Stimulated activated CD8-positive, alpha-beta memory T cell treated with anti-CD3 and anti-CD28 coated beads, Interleukin-7, amount 100 ng/mL, for 48 hours (primary cell): ENCODE measurements at places on chromosomes 11 and 22.

DNA sequence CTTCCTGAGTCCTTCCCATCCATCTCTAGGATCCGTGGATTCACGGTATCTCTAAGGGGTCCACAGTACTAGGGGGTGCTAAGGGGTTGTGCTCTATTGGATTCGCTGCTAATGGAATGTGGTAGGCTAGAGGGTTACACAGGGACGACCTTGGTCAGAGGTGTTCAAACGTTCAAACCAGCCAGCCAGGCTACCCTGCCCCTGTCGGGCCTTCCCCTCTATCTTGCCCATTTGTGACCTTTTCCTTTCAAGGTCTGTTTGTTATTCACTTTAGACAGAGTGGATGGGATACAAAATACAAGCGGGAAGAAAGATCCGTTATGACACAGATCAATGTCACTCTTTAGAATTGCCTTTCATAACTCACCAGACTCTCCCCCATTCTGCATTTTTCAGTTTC is 205.8 kb upstream of the TBCEL start:
- no peak for DNase-seq

DNA sequence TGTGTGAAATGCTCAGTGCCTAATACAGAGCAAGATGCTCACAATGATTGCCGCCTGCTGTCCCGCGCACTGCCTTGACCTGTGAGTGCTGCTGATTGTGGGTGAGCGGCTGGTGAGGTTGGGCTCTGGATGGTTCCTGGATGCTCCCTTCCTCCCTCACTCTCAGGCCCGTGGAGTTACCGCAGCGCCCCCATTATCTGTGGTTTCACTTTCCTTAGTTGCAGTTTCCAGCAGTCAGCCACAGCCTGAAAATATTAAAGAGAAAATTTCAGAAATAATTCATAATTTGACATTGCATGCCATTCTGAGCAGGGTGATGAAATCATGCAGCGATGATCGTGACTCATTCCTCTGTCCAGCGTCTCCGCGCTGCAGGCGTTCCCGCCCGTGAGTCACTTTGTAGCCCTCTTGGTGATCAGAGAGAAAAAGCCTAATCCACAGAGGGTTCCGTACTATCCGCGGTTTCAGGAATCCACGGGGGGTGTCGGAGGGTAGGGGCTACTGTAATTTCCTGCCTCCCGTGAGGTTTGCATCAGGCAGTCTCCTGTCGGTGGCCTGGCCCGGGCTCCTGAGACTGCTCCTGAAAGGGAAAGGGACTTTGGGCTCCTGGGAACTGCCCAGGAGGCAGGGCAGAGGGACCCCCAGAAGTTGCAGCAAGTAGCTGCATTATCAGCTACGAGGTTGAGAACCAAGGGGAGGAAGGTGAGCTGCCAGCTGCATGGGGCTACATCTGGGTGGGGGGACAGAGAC is 10.6 kb downstream of the RPL3 start:
- DNase-seq, result no peak

DNA sequence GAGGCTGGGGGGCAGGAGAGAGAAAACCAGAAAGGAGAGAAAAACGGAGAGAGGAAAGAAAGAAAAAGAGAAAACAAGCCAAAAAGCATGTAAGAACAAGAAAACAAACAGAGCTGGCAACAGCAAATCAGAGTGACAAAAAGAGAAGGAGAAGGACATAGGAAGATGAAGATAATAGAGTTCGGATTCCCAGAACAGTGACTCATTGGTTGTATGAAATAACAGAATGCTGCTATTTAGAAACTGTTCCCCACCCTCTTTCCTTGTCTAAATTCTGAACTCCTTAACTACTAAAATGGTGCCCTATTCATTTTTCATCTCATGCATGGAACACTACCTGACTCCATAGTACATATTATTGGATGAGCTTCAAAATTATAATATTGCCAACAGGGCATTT is 317.4 kb downstream of the C11orf87 start:
- DNase-seq, result no peak

DNA sequence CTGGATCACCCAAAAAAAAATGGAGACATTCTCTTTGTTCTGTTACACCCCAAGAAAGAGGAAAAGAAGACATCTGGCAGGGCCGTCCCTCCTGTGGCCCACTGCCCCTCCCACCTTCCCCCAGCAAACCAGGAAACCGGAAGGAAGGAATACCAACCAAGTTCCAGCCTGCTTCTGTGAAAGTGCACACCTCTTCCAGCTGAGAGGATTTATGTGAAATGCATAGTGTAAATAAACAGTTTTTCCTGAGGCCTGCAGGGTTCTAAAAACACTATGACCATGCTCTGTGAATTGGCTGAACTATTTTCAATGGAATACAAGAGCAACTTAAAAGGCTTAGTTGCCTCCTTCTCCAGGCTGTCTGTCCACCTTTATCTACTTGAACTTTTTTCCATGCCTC is 50.0 kb upstream of the CHST1 start:
- DNase-seq, result no peak

GRCh38 chr11:122803306-122803705 is 35.0 kb upstream of the CRTAM start:
- no peak for DNase-seq

DNA sequence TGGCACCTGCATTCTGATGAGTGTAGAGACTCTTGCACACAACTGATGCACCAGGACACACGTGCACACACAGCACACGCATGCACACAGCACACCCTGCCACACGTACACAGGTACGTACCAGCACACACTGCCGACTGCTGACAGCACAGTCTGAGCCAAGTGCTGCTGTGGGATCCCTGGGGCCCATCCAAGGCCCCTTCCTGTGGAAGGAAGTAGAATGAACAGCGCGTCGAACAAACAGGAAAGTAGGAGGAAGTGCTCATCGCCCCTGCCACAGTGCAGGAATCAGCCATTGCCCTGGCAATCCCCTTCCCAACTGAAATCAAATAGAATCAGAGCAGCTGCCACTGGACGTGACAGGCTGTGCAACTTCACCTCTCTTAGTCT is 57.9 kb downstream of the CD82 start:
- no peak for DNase-seq

GRCh38 chr22:44594951-44595350 is 96.9 kb upstream of the RTL6 start:
- DNase-seq, result no peak

DNA sequence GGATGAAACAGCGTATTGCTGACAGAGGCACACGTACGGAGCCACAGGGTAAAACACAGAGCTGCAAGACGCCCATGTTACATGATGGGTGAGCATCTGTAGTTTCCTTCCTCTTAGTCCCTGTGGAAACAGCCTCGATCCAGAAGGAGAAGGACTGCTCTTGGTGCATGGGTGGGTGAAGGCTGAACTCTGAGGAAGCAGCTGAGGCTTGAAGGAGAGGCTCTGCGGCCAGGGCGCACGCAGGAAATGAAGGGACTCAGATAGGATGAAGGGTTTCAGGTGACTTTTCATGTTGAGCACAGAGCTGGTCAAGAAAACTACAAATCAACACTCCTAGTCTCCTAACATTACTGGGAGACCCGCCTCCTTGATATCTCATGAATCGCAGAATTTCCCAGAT is 65.7 kb upstream of the ADA2 start:
- DNase-seq, result no peak

GRCh38 chr11:46377831-46378230 is 3.6 kb upstream of the MDK start:
- DNase-seq, result no peak

GRCh38 chr11:17385926-17386325 is 2.5 kb downstream of the KCNJ11 start:
- DNase-seq, result no peak

- DNase-seq, result no peak
Observed at GRCh38 chr11:65290448-65291165, 24.1 kb upstream of the CDC42EP2 start.

- no peak for DNase-seq
Observed at GRCh38 chr11:69593851-69594250, 47.1 kb upstream of the CCND1 start.

DNA sequence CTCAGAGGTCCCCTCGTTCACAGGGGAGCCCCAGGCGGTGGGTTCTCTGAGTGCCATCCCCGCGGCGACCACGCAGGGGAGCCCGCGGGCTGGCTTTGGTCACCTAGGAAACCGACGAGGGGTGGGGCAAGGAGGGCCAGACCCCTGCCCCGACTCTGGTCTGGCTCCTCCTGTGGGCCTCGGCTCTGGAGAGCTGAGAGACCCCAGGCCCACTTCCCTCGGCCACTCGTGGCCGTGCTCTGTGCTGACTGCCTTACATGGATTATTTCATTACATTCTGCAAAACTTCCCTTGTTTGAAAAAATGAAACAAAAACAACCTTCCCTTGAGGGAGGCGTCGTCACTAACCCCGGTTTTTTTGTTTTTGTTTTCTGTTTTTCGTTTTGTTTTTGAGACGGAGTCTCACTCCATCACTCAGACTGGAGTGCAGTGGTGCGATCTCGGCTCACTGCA is 15.1 kb upstream of the CYTH4 start:
- no peak for DNase-seq

DNA sequence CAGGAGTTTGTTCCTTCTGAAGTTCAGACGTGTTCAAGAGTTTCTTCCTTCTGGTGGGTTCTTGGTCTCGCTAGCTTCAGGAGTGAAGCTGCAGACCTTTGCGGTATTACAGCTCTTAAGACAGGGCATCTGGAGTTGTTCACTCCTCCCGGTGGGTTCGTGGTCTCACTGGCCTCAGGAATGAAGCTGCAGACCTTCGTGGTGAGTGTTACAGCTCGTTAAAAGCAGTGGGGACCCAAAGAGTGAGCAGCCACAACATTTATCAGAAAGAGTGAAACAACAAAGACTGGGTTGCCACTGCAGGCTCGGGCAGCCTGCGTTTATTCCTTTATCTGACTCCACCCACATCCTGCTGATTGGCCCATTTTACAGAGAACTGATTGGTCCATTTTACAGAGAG is 373.1 kb downstream of the ETS1 start:
- DNase-seq, result no peak

DNA sequence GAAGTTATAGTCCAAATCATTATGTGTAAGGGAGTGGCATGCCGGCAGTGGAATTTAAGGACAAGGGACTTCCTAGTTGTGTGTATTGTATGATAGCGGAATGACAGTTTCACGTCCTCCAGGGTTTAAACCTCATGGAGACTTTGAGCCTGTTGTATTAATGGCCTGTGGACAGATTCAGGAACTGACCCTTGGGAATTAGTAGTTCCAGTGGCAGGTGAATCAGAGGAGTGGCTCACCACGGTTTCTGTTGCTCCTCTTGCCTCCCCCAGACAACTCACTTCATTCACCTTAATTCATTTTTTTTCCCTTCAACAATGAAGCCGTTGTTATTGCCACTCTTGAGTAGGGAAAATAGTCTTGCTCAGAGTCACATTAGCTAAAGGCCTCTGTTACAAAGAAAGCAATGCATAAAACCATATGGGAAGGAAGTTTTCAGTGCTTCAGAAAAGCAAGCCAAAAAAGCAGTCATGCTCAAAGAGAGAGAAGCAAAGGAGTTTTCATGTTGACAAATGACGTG is 22.6 kb downstream of the AMOTL1 start:
- DNase-seq, result no peak

- DNase-seq, result no peak
Observed at GRCh38 chr11:119640541-119640940, 88.5 kb downstream of the NECTIN1 start.

- no peak for DNase-seq
Observed at GRCh38 chr22:48322907-48323306, 1504.8 kb downstream of the BRD1 start.

GRCh38 chr11:43690929-43691725 is 10.6 kb downstream of the HSD17B12 start:
- DNase-seq, result no peak

DNA sequence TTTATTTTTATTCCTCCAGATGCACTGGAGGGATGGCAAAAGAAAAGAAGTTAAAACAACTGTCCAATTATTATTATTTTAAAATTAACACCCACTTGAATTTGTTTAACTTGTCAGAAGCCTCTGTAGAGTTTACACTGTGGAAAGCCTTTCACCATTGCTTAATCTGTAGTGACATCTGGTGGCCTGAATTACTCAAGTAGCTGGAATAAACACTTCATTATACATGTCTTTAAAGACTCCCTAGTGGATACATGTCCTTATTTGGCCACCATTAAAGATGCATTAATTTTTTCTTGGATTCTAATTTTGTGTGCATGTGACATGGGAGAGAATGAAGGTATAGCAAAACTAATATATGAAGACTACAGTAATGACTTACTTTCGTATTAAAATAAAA is 1496.5 kb downstream of the FAM181B start:
- no peak for DNase-seq

DNA sequence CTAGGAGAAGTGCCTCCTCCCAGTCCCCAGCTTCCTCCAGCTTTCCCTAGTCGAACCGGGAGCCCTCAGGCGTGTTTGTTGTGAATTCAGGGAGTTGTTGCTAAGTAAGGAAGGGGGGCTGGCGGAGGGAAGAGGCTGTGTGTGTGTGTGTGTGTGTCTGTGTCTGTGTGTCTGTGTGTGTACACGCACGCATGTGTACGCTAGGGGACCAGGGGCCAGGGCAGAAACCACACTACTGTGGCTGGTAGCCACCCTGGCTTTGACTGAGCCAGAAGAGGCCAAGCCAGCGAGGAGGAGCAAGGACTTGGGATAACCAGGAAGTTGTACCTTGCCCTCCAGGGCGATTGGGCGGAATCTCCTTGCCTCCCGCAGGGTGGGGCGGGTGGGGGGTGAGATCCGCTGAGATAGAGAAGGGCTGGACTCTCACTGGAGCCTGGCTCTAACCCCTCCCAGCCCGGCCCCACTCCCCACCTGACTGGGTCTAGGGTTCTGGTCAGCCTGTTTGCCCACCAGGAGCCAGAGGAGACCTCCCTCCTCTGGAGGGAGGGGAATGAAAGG is 7.5 kb downstream of the BCL9L start:
- DNase-seq, result no peak

DNA sequence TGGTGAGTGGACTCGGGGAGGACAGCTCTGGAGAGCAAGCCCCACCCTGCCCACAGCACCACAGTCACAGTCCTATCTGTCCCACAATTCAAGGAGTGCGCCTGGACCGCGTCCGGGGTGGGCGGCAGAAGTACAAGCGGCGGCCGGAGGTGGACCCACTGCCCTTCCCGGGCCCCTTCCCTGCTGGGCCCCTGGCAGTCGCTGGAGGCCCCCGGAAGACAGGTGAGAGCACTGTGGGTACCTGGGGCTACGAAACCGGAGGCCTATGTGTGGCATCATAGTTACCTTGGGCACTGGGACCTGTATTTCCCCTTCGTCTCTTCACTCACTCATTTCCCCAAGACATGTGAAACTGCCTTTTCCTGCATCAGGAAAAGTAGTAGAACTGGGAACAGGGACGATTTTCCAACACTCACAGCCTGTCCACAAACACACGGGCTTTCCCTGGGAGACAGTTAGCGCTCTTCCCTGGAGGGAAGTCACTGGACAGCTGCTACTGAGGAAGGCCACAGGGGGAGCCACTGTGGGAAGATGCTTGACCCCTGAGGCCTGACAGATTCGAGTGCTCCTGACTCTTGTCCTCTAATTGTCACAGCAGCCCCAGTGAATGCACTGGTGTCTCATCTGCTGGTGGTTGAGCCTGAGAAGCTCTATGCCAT is 3.1 kb downstream of the TRMT112 start:
- no peak for DNase-seq

DNA sequence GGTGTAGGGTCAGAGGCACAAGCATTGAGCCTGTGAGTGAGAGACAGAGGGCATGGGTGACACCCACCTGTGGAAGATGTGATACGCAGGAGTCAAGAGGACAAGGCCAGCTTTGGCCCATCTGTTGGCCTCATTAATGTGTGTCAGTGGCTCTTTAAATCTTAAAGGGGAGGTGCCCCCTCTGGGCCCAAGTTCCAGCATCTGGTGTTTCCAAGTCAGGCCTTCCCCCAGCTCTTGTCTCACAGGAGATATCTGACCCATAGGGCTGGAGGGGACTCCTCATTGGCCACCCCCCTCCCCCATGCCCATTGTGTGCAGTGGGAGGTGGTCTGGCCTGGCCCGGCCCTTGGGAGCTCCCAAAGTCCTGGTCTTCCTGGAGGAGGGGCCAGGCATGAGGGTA is 8.9 kb downstream of the KCNK7 start:
- DNase-seq, result no peak

GRCh38 chr11:11505190-11505589 is 116.6 kb downstream of the GALNT18 start:
- no peak for DNase-seq
